Cerebellar cortex (tissue), 1 donor: ENCODE measurements at places on chromosomes 6 and 20.

DNA sequence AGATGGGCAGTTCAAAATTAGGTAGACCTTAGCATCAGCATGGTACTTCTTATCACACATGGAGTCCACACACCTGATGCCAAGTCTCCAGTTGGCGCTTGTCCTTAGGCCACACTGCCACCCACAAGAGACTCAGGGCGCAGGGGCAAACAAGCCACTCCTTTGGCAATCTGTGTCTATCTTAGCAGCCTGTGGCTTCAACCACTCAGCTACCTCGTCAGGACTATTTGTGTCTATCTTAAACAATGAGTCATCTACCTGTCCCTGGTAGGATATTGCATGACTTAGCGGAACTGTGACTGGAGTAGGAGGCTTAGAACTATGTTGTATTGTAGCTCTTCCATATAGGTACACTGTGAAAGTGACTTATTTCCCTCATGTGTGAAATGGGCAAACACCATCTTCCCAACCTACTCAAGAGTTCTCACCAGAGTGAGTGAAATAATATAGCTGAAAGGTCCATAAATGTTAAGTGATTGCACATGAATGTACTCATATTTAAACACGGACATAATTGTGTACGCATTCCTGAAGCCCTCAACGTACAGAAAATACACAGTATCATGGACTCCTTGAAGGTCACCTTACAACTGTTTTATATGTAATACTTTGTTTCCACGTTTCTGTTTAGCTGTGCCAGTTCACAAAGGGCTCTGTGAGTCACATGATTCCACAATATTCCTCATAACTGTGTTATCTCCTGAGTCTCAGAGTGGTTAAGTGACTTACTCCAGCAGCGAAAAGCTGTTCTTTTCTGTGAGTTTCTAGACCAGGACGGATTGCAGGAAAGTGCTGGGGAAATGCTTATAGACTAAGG, 1.6 kb downstream of the TRIM27 start:
- no peak for DNase-seq

- no peak for DNase-seq
Measured at GRCh38 chr20:47927385-47927851, 142.1 kb upstream of the SULF2 start.

DNA sequence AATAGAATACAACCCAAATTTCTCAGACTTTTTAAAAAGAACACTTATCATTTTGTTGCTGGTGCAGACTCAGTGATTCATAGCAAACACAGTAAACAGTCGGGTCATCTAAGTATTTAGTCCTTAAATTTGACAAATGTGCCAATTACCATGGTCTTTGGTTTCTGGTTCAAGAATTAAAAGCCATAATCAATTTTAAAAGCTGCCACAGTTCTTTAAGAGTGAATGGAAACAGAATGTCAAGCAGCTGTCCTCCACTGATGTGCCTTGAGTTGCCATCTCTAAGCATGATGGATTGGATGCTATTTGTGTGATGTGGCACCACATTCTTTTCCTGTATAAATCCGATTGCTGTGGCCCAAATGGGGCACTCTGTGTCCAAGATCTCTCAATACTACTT, 67.2 kb upstream of the MLIP start:
- DNase-seq, result no peak

GRCh38 chr6:97026298-97026697, 101.8 kb downstream of the KLHL32 start:
- DNase-seq, result no peak

GRCh38 chr6:28586962-28587745, 61.5 kb downstream of the GPX5 start:
- peak; percentile 91 for DNase-seq

DNA sequence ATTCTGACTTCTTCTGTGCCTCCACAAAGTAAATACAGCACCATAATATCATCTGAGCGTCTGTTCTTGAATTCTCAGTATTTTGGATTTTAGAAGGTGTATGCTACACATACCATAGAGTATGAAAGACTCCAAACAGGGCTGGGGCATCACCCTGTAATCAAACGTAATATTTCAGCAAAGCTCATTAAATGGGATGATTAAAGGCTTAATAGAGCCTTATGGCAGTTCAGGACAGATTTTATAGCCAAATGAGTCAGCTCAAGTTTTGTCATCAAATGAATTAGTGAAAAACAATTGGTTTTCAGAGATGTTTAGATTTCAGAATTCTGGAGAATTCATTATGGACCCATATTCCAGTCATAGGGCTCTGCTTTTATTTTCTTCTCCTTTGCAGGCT, 68.9 kb downstream of the TULP4 start:
- DNase-seq, result no peak

DNA sequence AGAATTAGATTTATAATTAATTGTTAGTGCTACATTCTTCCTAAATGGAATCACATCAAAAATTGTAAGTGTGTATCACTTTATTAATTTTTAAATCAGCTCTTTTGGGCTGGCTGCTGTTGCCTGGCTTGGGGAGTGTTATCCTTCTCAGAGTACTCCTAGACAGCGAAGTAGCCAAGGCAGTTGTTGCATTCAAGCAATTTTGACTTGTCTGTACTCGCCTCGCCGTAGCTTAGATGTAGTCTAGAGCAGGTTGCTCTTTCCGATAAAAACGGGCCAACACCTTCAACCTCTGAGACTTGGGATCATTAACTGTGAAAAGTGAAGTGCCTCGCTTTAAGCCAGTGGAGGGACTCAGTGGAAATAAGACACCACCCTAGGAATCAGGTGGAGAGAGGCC, 151.3 kb downstream of the FARS2 start:
- no peak for DNase-seq

GRCh38 chr6:15331143-15331542, 85.3 kb downstream of the JARID2 start:
- DNase-seq, result no peak

- DNase-seq, result no peak
Measured at GRCh38 chr20:19562426-19562825, 195.6 kb upstream of the RIN2 start.

- DNase-seq, result no peak
Measured at GRCh38 chr6:147805155-147805554, 296.7 kb downstream of the SAMD5 start.

- DNase-seq, result no peak
Measured at GRCh38 chr6:1615151-1615852, 5.6 kb downstream of the FOXC1 start.

DNA sequence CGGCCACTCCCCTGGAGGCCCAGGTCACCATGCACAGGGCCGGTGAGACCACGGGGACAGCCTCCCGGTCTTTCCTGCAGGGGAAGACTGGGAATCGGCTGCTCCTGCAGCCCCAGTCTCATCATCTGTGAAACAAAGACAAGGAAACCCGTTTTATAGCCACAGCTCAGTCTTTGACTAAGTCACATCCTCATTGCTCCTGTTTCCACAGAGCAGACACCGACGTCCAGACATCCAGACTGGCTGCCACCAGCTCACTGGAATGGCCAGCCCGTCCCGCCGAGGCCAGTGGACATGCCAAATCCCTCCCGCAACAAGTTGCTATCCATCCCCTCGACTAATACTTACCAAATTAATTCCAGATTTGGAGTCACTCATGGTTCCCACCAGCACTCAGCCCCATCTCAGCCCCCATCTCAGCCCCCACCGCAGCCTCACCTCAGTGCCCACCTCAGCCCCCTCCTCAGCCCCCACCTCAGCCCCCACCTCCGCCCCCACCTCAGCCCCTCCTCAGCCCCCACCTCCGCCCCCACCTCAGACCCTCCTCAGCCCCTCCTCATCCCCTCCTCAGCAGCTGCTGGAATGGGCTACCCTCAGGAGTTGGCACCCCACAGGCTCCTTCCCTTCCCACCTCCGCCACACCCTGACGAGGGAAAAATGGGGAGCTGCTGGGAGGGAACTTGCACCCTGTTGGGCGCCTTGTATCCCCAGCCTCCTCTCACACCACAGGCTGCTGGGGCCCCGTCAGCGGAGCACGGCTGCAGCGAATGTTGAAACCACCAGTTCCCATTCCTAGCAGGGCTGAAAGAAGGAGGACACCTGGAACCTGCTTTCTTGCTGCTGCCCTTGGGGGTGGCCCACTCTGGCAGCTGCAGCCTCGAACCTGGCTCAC, 48.7 kb downstream of the YTHDF1 start:
- DNase-seq, result peak; percentile 53

GRCh38 chr6:4740032-4740431, 36.2 kb upstream of the CDYL start:
- no peak for DNase-seq

DNA sequence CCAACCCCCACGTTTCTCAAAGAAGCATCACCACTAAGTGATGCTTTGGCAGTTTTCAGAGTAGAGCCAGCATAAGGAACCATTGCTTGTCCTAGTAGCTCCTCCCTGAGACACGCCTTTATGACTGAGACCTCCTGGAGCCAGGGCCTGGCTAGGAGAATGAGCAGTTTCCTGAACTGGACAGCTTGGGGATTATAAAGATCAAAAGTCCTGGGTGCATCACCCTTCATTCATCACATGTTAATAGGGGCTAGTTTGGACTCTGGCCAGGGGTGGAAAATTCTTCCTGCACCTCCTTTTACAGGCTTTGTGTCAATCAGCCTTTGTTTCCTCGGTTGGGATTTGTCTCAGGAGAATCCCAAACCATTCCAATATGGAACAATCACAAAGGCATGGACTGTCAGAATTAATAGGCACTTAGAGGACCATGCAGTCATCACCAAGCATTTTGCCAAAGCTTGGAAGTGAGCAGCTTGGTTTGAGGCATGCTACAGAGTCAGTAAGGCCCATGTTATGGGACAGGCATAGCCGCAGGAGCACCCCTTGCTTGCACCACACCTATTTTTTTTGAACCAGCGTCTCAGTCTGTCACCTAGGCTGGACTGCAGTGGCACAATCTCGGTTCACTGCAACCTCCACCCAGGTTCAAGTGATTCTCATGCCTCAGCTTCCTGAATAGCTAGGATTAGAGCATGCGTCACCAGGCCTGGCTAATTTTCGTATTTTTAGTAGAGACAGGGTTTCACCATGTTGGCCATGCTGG, 64.9 kb upstream of the TGM3 start:
- no peak for DNase-seq

DNA sequence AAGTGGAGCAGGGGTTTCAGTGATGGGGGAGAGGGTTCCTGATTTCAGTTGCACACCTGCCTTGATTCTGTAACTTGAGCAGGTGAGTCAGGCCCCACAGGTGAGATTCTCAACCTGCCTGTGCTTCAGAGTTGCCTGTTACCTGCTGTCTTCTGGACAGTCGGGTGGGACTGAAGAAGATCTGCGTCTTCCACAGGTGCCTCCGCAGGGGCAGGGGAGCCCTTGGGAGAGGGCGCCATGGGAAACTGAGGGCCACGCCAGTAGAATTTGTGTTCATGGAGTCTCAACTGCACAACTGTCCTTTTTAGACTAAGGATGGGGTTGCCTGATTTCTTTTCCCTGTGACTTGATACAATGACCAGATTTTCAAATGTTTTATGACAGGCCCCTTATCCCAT, 5.2 kb downstream of the UNC93A start:
- DNase-seq, result no peak

DNA sequence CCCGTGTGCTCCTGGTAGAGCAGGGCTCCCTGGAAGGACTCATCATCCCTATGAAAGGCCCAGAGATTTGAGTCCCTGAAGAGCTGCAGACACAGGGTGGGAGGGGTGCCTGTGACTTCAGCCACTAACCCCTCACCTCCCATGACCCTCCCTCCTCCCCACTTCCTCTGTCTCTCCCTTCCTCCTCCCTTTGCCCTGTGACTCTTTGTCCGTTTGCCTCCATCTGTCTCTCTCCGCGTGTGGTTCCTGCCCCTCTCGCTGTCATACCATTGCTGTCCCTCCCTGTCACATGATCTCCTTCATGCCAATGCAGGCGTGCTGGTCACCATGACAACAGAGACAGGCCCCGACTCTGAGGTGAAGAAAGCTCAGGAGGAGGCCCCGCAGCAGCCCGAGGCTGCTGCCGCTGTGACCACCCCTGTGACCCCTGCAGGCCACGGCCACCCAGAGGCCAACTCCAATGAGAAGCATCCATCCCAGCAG, 19.0 kb downstream of the EPB41L1 start:
- peak; percentile 89 for DNase-seq

- DNase-seq, result peak; percentile 26
Measured at GRCh38 chr20:891058-891705, 25.0 kb downstream of the ANGPT4 start.

DNA sequence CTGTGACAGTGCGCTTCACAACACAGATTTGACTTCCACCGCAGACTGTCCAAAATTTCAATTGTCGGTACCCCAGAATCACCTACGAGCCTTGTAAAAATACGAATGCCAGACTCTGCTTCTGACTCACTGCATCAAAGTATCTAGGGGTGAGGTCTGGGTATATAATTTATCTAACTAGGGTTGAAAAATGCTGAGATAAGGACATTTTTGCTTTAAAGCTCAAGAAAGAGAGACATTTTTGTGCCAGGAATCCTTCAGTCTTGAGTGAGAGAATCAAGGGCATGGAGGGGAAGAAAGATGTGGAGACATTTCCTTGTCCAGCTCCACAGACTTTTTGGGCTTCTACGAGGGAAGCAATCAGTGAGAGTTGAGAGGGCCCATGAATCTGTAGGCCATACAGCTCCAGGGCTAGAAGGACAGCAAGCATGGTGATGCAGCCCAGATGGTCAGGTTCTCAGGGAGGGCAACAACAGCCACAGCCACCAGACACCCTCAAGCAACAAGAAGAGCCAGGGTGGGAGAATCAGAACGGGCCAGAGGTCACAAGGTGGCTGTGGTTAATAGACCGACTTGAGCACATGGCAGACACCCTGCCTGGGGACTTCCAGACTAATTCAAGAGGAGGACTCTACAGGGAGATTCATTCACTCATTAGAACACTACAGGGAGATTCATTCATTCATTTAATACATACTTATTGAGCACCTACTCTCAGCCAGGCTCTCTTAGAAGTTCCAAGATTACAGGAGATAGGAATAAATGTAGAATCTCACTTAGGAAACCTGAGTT, 211.1 kb upstream of the PRDM1 start:
- no peak for DNase-seq

- no peak for DNase-seq
Measured at GRCh38 chr6:30344191-30344867, 627 bp upstream of the RPP21 start.

GRCh38 chr20:39039261-39039660, 77.1 kb downstream of the DHX35 start:
- DNase-seq, result no peak

GRCh38 chr6:18406955-18407749, 20.0 kb downstream of the RNF144B start:
- DNase-seq, result no peak
